HAP-1 (cell line): ENCODE measurements at places on chromosomes 5 and 9.

DNA sequence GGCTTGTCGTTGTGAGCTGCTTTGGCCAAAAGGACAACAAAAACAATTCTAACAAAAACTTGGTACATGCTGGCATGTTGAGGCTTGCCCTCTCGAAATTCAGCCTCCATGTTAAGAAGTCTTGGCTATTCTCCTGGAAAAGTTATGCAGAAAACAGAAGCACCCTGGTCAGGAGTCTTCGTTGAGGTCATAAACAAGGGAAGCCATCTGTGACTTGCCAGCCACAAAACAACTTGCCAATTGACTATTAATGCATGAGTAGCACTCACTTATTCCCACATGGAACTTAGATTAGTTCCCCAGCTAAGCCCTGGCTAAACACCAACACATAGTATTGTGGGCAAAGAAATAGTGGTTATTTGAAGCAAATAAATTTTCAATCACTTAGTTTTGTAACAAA lies 521.0 kb upstream of the CHD1 start:
- no peak for DNase-seq

GRCh38 chr5:9626955-9627354 lies 3.2 kb downstream of the TAS2R1 start:
- DNase-seq, result no peak

- DNase-seq, result peak; percentile 9
Observed at GRCh38 chr5:33297760-33298216, 143.0 kb upstream of the TARS1 start.

DNA sequence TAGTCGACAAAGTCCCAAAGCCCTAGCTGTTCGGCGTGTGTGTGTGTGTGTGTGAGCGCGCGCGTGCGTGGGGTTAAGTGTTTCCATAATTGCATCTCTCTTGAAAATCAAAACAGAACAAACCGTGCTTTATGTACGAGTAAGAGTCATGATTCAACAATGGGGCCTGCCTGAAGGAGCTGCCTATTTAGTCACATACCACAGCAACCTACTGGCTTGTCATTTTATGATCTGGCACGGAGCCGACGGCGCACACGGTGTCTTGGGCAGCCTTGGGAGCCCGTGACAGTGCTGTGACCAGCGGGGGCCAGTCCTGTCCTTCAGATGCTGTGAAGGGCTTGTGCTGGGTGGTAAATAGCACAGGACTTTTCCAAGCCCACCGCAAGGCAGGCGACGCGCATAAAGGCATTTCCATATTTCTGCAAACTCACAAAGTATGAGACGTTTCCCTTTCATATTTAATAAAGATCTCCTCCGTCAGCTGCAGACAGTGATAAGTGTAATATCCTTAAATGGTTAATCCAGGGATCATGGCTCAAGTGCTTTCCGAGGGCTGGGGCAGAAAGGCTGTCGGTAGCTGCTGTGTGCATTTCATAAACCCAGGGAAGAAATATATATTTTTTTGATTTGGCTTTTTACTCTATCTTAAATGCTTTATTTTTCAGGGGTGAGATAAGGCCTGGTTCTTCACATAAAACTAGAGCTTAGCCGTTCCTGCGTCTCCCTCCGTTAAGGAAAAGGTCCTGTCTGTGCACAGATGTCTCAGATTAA lies 270.2 kb upstream of the IRX1 start:
- no peak for DNase-seq

DNA sequence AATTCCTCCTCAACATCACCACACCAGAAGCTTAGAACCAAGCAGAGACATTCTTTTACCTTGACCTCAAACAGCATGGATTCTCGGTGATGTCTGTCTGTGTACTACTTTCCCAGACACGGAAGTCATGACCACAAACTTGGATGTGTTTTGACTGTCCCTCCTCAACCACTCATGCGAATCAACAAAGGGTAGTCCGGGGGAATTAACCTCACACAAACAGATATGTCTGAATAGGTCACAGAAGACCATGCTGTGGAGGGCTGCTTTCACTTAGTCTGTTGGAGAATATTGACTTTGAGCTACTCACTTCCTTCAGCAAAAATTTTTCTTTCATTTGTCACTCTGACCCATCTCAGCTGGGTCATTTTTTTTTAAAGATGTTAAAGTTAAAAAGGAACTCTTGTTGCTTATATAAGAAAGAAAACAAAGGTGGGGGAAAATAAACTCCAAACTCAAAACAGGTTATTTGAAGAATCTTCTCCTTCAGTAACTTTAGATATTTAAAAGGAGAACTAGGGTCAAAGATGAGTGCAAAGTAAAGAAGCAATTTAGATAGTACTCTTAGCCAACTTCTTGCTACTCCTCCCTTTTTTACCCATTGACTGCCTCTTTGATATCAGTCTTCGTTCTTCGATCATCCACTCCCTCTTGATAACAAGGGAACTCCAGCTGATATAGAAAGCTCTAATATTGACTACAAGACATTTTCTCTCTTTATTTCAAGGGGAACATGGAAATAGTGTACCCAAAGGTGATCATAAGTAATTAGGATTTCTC lies 343.4 kb upstream of the CDH6 start:
- DNase-seq, result no peak

DNA sequence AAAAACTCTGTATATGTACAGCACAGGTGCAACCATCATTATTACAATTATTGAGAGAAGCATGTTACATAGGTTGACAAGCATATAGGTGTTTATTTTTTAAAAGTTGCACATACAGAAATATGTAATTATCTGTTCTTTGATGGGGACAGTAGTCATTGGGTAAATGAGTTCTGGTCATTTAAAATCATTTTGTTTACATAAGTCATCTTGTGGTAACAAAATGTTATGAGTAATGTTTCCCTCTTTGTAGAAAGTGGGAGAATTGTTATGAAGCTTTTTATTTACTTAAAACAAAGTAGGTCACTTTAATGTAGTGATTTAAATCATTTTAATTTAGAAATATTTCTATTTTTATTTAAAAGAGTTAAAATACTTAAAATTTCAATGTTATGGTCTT lies 33.8 kb upstream of the FBXL17 start:
- DNase-seq, result no peak

DNA sequence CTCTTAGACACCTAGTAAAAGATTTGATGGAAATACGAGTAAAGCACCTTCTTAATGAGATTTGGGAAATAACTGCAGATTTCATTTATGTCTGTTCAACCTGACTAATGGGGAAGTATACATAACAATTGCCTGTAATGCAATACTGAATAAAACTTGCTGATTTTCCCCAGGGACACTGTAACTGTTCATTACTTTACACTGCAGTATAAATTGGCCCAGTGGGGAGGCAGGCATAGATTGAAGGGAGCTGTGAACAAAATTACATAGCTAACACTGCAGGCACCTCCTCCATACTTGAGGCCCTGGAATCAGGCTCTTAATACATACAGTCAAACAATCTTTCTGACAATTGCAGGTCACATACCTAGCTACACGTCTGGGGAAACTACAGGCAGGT lies 216.2 kb downstream of the PTPRD start:
- peak; percentile 83 for DNase-seq

DNA sequence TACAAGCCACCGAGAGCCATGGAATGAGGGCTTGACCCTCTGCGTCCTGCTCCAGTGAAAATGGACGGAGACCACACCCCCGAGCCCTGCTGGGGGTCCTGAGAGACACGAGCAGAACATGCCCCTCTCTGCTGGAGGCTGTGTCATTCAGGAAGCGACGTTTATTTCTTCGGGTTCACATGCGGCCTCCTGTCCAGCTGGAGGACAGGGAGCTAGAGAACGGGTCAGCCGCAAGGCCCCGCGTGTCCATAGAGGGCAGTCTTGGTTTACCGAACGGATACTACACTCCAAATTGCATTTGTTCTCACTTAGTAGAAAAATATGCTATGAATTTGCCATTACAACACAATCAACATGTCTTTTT lies 36.1 kb downstream of the MRPL36 start:
- DNase-seq, result peak; percentile 58

DNA sequence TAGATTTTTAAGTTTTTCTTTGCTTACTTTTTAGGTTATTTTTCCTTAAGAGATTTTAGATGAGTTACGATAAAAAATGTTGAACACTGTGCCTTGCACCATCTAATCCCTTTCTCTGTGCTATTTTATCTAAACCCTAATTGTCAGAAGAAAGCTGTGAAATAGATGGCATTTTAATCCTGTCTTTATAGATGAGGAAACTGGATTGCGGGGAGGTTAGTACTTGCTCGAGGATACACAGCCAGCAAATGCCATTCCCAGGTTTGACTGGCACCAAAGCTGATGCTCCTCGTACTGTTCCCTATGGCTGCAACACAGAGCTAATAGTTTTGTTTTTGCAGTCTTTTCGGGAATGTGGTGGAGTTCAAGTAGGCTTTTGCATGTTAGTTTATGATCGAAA lies 82.7 kb downstream of the ZSWIM6 start:
- no peak for DNase-seq
